Activated CD4-positive, alpha-beta memory T cell treated with anti-CD3 and anti-CD28 coated beads, Interleukin-2, amount 10 ng/mL, durations not matched to agents 7 days and 5 days (primary cell): ENCODE measurements at places on chromosomes 5 and 9. TPM values are rescaled to one million over a fixed set of nuclear protein-coding genes. Genes with fewer than 3 reads are reported as not detected.

- no peaks in the 10 kb centered on the region for H3K27me3 ChIP-seq
- no peak for DNase-seq
- H3K4me1 ChIP-seq = peaks cover 24% of the 10 kb centered on the region
- no peak overlapping the region for H3K27ac ChIP-seq
Measured at GRCh38 chr5:54539001-54539400, 21.4 kb downstream of the SNX18 start.

DNA sequence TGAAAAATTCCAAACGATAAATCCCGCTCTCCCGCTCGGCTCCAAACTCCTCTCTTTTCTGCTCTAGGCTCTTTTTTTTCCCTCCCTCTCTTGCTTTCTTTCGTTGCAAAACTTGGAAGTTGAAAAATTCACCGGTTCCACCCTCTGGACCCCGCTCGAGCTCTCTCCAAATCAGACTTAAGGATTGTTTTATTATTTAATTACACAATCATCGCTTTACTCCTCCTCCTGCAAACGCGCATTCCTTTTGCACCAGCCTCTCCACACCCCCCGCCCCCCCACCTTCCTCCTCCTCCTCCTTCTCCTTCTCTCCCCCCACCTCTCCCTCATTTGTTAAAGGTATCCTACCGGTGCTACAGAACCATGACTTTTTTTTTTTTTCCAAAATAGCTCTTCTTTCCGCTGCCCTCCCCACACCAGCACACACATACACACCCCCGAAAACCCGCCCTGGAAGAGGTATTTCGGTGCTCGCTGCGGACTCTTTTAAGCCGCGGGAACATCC lies 535 bp upstream of the NFIB start:
- H3K4me1 ChIP-seq = peaks cover 26% of the 10 kb centered on the region
- peaks cover 12% of the 10 kb centered on the region for H3K36me3 ChIP-seq
- no peak for DNase-seq
- peak overlapping the region; percentile 63 for H3K4me3 ChIP-seq
- no peak overlapping the region for H3K27ac ChIP-seq

- peaks cover 6% of the 10 kb centered on the region for H3K27me3 ChIP-seq
- H3K27ac ChIP-seq = no peak overlapping the region
- no peaks in the 10 kb centered on the region for H3K4me1 ChIP-seq
- peak; percentile 17 for DNase-seq
Measured at GRCh38 chr9:101458963-101459631, 23.5 kb upstream of the ALDOB start.

- no peaks in the 10 kb centered on the region for H3K4me1 ChIP-seq
- no peak overlapping the region for H3K27ac ChIP-seq
- no peak for DNase-seq
- H3K4me3 ChIP-seq = no peak overlapping the region
- no peaks in the 10 kb centered on the region for H3K36me3 ChIP-seq
Measured at GRCh38 chr5:90807496-90807895, 248.9 kb downstream of the ADGRV1 start.

GRCh38 chr5:174935854-174936474 lies 211.6 kb downstream of the MSX2 start:
- no peak overlapping the region for H3K27ac ChIP-seq
- H3K4me3 ChIP-seq = no peak overlapping the region
- no peaks in the 10 kb centered on the region for H3K27me3 ChIP-seq
- DNase-seq = peak; percentile 25

GRCh38 chr9:79140751-79141150 lies 431.0 kb upstream of the TLE4 start:
- no peaks in the 10 kb centered on the region for H3K36me3 ChIP-seq
- no peak overlapping the region for H3K27ac ChIP-seq
- DNase-seq = no peak
- no peak overlapping the region for H3K4me3 ChIP-seq
- H3K27me3 ChIP-seq = no peaks in the 10 kb centered on the region
- H3K4me1 ChIP-seq = no peaks in the 10 kb centered on the region

DNA sequence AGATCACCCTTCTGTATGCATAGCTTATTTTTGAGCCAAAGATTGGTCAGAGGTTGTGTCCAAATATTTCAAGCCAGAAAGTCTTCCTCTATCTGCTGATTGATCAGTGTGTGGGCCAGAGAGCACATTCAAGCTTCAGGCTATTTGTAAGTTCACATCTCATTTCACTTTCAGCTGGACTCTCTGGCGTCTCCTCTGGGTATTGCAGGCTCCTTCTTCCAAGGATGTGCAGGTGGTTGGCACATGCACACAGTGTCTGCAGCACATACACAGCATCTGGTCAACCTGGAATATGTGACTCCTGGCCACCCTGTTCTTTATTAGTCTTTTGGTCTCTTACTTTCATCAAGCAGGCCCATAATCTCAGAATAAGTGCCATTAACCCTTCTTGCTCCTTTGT lies 516.1 kb downstream of the ANXA1 start:
- no peaks in the 10 kb centered on the region for H3K27me3 ChIP-seq
- no peak overlapping the region for H3K4me3 ChIP-seq
- H3K4me1 ChIP-seq = no peaks in the 10 kb centered on the region
- DNase-seq = no peak

- H3K4me1 ChIP-seq = no peaks in the 10 kb centered on the region
- H3K4me3 ChIP-seq = no peak overlapping the region
- H3K27ac ChIP-seq = no peak overlapping the region
- DNase-seq = no peak
Measured at GRCh38 chr5:135223891-135224625, 175.0 kb downstream of the MACROH2A1 start.

GRCh38 chr5:142046191-142046590 lies 33.4 kb upstream of the GNPDA1 start:
- no peaks in the 10 kb centered on the region for H3K36me3 ChIP-seq
- H3K27me3 ChIP-seq = no peaks in the 10 kb centered on the region
- H3K27ac ChIP-seq = no peak overlapping the region
- H3K4me1 ChIP-seq = no peaks in the 10 kb centered on the region

DNA sequence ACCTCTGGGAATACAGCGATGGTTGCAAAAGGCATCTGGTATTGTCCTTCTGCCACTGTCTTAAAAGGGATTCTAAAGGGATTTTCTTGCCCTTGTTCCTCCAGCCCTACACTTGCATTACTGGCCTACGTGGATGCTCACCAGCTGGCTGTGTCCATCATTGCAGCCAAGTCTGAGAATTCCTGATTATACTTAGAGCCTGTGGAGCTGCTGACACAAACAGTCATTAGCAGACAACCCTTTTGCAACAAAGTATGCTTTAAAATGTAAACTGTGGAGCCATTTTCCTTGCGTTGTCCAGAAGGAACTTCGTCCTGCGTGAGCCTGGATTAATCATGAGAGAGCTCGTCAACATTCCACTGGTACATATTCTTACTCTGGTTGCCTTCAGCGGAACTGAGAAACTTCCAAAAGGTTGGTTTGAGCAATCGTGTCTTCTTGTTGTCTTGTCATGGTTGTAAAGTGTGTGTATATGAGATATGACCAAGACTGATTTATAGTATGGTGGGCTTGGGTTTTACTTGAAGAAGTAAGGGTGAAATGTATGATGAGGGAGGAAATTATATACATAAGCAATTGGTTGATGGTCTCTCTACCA lies at the start of gene MUSK:
MUSK (plus strand) TSS at position 222 of the 598 bp plus-strand sequence; CDS start at position 336, 114 bp downstream.
- no peak within 1 kb of the TSS for H3K27ac ChIP-seq
- no peaks in the 10 kb centered on the region for H3K27me3 ChIP-seq
- no peaks in the 10 kb centered on the region for H3K36me3 ChIP-seq
- no peak for DNase-seq
- H3K4me3 ChIP-seq = no peak within 1 kb of the TSS

- no peaks in the 10 kb centered on the region for H3K36me3 ChIP-seq
- no peak overlapping the region for H3K27ac ChIP-seq
- no peak overlapping the region for H3K4me3 ChIP-seq
- peaks cover 11% of the 10 kb centered on the region for H3K27me3 ChIP-seq
- DNase-seq = no peak
Measured at GRCh38 chr9:136270173-136270705, 24.6 kb upstream of the QSOX2 start.

- no peak for DNase-seq
- H3K4me1 ChIP-seq = no peaks in the 10 kb centered on the region
- H3K27me3 ChIP-seq = peaks cover 16% of the 10 kb centered on the region
Measured at GRCh38 chr5:128966375-128966774, 1.1 kb downstream of the SLC27A6 start.

DNA sequence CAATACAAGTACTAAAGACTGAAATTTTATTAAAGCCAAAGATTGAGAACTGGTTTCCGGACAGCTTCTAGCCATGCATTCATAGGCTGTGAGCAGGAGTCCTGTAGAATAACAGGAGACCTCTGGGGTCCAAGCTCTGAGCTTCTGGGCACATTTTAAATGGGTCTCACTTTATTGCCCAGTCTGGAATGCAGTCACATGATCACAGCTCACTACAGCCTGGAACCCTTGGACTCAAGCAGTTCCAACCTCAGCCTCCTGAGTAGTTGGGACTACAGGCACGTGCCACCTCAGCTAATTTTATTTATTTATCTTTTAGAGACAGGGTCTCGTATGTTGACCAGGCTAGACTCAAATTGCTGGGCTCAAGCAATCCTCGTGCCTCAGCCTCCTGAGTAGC lies 15.4 kb downstream of the CDKN2AIPNL start:
- H3K36me3 ChIP-seq = peaks cover 45% of the 10 kb centered on the region
- H3K27me3 ChIP-seq = no peaks in the 10 kb centered on the region
- no peaks in the 10 kb centered on the region for H3K4me1 ChIP-seq
- no peak overlapping the region for H3K27ac ChIP-seq
- no peak for DNase-seq
- no peak overlapping the region for H3K4me3 ChIP-seq

DNA sequence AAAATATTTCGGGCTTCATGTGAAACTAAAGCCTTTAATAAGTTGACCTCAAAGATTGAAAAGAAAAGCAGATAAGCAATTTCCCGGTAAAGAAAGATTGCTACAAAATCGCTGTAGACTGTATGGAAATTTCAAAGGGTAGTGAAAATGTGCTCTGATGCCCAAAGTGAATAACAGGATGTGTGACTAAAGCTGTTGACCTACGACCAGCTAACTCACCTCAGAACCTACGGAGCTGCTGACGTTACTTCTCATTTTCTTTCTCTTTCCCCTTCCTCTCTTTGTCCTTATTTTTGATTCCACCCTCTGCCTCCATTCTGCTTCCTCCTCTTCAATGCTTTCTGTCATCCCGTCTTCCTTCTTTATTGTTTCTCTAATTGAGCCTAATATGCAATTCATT lies 103.2 kb downstream of the PDE4D start:
- H3K27me3 ChIP-seq = peaks cover 18% of the 10 kb centered on the region
- no peak for DNase-seq

GRCh38 chr5:137372773-137373160 lies 126.4 kb downstream of the SPOCK1 start:
- no peak overlapping the region for H3K4me3 ChIP-seq
- H3K4me1 ChIP-seq = no peaks in the 10 kb centered on the region
- H3K36me3 ChIP-seq = no peaks in the 10 kb centered on the region
- no peak for DNase-seq
- H3K27ac ChIP-seq = no peak overlapping the region
- no peaks in the 10 kb centered on the region for H3K27me3 ChIP-seq

- H3K4me3 ChIP-seq = no peak overlapping the region
- no peaks in the 10 kb centered on the region for H3K36me3 ChIP-seq
- H3K4me1 ChIP-seq = no peaks in the 10 kb centered on the region
- no peaks in the 10 kb centered on the region for H3K27me3 ChIP-seq
- no peak overlapping the region for H3K27ac ChIP-seq
Measured at GRCh38 chr5:106825374-106825773, 845.4 kb downstream of the EFNA5 start.

GRCh38 chr9:87792831-87793288 lies 66.9 kb downstream of the CTSL start:
- H3K4me3 ChIP-seq = no peak overlapping the region
- H3K27me3 ChIP-seq = no peaks in the 10 kb centered on the region
- peaks cover 20% of the 10 kb centered on the region for H3K36me3 ChIP-seq
- peak; percentile 80 for DNase-seq

Gene ECM2
- total RNA-seq = not detected

Gene AK8
- total RNA-seq = not detected

Gene PCDHGB5
- not detected for total RNA-seq

Gene CLTB
- total RNA-seq = 56.2 TPM

Gene CDHR2
- 2.3 TPM for total RNA-seq

Gene C5
- 2.1 TPM for total RNA-seq

Gene CAVIN4
- total RNA-seq = 0.15 TPM

Gene DCAF12
- total RNA-seq = 44.1 TPM

Gene NRG2
- not detected for total RNA-seq

Gene C9orf72
- total RNA-seq = 9.9 TPM

Gene NTNG2
- total RNA-seq = 7.3 TPM

Gene ARL14EPL
- total RNA-seq = not detected

Gene GARIN3
- total RNA-seq = 0.13 TPM
